ENCODE measurements at places on chromosomes 2 and 18.
A peak's percentile ranks its signal among the peaks of the same experiment; 100 is the strongest.

DNA sequence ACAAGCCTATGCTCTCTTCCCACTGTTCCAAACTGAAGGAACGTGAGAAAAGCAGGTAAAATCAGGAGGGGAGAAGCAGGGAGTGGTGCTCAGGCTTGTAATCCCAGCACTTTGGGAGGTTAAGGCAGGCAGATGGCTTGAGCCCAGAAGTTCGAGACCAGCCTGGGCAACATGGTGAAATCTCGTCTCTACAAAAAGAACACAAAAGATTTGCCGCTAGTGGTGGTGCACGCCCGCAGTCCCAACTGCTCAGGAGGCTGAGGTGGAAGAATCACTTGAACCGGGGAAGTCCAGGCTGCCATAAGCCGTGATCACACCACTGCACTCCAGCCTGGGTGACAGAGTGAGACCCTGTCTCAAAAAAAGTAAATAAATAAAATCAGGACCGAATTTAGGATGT lies 1.3 kb upstream of the TMSB10 start:
- no peak for DNase-seq

DNA sequence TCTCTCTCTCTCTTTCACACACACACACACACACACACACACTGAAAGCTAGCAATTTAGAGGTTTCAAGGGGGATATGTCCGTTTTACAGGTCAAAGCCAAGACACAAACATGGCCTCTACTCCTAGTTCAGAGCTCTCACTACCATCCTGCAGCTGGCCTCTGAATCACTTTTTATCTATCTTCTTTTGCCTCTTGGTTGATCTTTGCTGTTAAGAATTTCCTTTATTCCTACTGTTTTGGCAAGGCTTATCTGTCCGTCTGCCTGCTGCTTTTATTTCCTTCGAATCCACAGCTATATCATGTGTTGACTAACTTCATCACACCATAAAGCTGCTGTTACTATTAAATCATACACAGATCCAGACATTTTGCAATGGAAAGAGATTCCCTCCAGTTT lies 543.0 kb downstream of the PLCL1 start:
- DNase-seq = no peak

DNA sequence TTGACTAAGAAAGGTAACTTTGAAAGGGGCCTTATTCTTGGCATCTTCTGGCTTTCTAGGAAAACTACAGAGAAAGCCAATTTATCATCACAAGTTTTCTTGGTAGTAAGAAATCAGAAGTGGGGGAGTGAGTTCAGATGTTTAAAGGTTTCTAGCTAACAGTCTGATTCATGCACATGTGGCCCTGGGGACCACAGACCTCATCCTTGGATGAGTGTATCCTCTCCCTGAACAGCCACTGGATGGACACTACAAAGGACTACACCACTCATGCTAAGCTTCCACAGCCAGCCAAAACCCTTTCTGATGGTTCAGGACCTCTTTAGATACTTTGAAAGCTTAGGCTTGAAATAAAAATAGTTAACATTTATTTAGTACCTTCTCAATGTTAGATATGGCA lies 218.3 kb upstream of the STK17B start:
- no peak for DNase-seq

GRCh38 chr2:170968205-170969003 lies 39.4 kb downstream of the GORASP2 start:
- no peak for DNase-seq

DNA sequence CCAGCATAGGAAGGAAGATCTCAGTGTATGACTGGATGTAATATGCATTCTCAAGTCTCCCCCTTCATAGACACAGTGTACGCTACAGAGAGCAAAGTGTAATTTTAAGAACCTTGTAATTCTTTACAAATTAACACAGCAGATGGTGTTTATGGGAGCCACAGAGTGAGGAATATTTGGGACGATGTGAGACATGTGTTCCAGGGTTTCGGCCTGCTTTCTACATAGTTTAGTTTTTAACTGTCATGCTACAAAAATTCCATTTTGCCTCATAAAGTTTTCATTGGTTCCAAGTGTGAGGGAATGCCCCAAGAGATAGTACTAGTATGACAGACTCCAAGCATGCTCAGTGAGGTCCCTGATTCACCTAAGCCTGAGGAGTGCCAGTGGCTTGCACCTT lies 76.2 kb upstream of the LRRTM1 start:
- DNase-seq = no peak

DNA sequence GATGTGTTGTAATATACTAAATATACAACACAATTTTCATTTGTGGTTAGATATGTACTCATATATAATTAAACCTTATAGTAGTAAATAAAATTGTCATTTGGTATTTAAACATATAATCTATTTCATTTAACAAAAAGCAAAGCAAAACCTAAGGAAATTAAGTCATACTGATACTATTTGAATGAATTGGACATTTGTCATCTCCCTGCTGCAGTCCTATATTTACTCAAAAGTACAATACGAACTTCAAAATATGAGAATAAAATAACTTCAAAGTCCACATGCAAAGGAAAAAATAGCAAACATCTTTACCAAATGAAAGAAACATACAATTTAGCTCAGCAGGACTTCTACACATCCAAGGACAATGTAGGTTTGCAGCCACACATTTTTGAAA lies 11.8 kb upstream of the HAT1 start:
- DNase-seq = no peak

GRCh38 chr2:226953206-226953605 lies 117.4 kb downstream of the RHBDD1 start:
- DNase-seq = no peak

DNA sequence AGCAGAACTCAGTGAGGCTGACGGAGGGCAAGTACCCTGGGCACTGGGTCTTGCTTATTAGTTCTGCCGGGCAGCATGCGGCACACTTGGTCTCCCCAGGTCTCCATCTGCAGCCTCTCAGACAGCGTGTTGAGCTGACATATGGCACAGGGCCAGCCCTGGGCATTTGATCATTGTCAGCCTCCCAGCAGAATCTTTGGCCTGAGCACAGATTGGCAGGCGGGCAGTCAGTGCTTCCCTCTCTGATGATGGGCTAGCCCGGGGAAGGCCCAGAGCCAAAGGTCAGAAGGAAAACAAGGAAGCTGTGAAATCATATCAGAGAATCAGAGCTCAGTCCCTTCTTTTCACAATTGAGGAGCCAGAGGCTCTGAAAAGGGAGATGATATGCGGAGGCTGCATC lies 150.1 kb upstream of the LRRTM1 start:
- peak; percentile 11 for DNase-seq
